ENCODE measurements at places on chromosomes 1 and 21. TPM values are rescaled to one million over a fixed set of nuclear protein-coding genes. Genes with fewer than 3 reads are reported as not detected.
A peak's percentile ranks its signal among the peaks of the same experiment; 100 is the strongest.

DNA sequence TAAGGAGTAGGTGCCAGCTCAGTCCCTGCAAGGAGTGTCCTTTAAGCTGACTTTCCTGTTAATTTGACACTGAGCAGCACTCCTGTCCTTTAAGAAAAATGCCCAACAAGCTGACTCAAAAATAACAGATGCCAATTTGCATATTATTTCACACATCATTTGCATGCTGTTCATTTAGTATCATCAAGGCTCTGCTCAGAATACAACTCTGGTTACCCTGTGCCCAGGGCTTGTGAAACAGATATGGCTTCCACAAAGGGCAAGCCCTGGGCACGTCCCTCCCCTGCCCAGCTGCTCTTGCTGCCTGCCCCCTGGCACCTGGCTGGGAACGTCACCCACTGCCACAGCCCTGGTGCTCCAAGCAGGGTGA, 10.3 kb downstream of the KCNN3 start:
- no peak for DNase-seq

DNA sequence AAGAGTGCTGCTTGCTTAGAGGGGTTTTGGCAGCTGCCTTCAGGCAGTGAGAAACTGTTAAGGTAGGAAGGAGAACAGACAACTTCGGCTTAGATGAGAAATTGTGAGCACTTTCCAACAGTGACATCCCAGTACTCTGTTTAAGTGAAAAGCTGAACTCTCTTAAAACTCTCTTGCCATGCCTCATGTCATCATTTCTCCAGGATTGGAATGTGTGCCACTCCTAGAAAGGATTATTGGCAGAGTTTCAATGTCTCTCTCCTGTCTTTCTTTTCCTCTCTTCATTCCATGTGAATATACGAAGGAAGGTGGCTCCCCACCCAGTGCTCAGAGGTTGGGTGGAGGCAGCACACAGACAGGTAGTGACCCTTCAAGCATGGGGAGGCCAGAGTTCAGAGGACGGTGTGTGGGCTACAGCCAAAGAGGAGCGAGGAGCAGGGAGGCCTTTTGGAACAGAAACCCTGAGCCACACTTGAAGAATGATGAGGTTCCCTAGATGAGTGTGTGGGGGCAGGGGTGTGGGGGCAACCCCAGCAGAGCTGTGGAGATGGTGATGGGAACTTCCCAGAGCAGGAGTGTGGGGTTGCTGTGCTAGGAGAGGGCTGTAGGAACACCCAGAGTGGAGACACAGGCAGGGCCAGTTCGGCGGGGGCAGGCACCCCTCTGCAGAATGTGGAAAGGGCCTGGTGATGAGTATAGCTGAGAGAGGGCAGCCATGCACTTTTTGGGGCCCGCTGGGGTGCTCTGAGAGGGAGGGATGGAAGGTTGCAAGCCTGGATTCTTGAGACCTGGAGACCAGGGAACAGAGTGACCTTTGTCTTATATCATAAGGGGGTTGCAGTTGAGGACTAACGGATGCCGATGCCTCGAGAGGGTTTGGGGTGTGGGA, 58.8 kb downstream of the GALNT2 start:
- DNase-seq: no peak

DNA sequence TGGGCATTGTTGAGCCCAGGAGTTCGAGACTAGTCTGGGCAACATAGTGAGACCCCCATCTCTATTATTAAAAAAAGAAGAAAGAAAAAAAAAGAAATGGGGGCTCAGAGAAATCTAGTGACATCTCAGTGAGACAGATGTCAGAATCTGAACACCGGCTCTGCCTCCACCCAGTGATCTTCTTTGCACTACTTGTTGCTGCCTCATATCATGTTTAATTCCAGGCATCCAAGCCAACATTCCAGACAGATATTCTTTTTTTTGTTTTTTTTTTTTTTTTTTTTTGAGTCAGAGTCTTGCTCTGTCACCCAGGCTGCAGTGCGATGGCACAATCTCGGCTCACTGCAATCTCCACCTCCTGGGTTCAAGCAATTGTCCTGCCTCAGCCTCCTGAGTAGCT, 5.0 kb upstream of the ARL8A start:
- DNase-seq: no peak

- no peak for DNase-seq
These were observed 121.7 kb downstream of the FGGY start for GRCh38 chr1:59418363-59419144.

DNA sequence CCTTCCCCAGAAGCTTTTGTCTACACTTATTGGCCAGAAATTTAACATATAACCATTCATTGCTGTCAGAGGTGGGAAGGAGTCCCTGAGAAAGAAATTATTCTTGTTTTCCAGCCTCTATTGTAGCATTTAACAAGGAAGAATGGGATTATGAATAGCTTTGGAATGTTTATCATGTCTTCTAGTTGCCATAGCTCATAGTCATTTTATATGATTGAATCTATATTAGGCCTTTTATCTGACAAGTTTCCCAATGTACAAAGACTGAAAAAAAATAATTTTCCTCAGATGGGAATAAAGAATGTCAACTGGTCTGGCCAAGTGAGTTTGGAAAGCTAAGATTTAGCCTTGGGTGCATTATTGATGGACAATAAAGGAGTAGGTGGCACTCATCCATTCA, 28.3 kb downstream of the PTPRC start:
- no peak for DNase-seq

- DNase-seq: no peak
These were observed 1684.4 kb upstream of the B3GALT2 start for GRCh38 chr1:194870860-194871259.

DNA sequence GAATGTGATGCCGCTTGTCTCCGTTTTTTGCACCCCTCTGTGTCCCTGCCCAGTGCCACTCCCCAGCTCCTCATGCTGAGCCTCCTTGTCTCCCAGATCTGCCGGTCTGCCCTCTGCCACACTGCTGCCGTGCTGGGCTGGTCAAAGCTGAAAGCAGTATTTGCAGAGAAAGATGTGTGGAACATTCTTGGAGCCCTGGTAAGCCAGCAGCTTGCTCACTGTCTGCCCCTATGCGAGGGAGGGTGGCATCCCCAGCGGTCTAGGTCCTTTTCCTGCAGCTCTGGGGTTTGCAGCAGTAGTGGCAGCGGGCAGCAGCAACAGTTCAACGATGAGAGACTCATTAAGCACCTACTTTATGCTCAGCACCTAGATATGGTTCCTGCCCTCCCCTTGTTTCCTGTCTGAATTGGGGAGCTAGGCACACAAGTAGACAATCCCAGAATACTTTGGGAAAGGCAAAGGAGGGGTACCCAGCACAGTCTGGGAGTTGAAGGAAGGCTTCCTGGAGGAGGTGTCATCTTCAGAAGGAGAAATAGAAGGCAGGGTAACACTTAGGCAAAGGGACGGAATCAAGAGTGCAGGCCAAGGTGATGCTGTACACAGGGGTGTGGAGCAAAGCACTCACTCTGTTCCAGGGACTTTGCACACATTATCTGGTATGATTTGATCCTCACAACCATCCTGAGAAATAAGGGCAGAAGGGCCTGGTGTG, 63.1 kb downstream of the KIF21B start:
- DNase-seq: no peak

GRCh38 chr1:16386454-16387113, 19.5 kb downstream of the SZRD1 start:
- DNase-seq: peak; percentile 79

The TACSTD2 gene
- not detected for total RNA-seq

The AADACL4 gene
- total RNA-seq: not detected

The C1QTNF12 gene
- total RNA-seq: 0.21 TPM

- DNase-seq: no peak
These were observed 101.9 kb downstream of the PRDM2 start for GRCh38 chr1:13801655-13802486.

DNA sequence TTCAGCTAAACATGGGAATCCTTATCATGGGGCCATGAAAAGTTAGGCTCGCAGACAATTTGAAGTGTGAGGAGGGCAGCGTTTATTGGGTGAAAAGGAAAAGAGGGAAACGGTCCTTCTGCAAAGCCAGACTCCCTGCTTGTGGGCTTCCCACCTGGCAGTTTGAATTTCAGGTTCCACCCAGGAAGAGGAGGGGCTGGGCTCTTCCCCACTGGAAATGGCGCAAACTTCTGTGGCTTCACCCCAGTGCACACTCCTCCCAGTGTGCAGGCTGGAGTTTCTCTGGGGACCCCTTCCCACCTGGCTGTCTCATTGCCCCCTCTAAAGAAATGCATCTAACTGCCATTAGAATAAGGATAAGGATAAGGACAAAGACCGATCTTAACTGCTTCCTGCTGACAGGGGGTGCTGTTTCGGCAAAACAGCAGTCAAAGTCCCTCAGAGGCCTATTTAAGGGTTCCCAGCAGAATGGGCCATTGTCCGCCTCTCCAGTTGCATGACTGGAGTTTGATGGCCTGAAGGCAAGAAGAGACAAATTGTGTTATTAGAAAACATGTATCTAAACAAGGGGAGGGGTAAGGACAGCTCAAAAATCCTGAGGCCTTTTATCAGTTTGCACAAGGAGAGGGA, 20.4 kb downstream of the AIM2 start:
- DNase-seq: peak; percentile 30

DNA sequence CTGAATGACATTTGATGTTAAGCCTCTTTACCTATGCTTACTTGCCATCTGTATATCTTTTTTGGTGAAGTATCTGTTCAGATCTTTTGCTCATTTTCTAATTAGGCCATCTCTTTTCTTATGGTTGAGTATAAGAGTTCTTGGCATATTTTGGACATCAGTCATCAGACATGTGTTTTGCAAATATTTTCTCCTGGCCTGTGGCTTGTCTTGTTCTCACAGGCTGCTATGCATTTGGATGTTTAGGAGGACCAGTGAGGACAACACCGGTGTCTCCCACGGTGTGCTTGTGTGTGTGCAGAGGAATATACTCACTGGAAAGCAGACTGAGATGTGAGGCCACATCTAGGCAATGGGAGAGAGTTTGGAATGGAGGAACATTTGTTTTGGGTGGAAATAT, 87.1 kb upstream of the LYST start:
- no peak for DNase-seq

- DNase-seq: no peak
These were observed 115.9 kb upstream of the IVNS1ABP start for GRCh38 chr1:185432948-185433347.

The MCM3AP gene
- 41.7 TPM for total RNA-seq

GRCh38 chr1:57550092-57550491, 126.2 kb upstream of the DAB1 start:
- DNase-seq: no peak

The KIRREL1 gene
- 35.2 TPM for total RNA-seq

GRCh38 chr1:110150330-110151174, at the start of gene SLC6A17:
Gene SLC6A17, plus strand, starts transcription at chr1:110150494. Its CDS starts 16,436 bp downstream, at chr1:110166930.
- no peak for DNase-seq

The VWA5B1 gene
- not detected for total RNA-seq

DNA sequence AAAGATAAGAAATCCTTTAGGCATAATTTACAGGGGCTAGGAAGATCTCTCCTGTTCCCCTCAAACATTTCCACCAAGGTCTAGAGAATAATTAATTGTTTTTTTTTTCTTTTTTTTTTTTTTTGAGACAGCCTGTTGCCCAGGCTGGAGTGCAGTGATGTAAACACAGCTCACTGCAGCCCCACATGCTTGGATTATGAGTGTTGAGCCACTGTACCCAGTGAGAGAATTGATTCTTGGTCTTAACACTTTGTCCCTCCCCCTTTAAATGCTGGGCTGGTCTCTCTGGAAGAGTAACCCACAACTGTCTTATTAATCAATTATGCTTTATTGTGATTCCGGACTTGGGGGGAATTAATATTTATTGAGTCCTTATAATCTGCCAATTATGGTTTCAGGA, 33.4 kb downstream of the ATF3 start:
- DNase-seq: no peak

The LYPD8 gene
- 5.1 TPM for total RNA-seq

DNA sequence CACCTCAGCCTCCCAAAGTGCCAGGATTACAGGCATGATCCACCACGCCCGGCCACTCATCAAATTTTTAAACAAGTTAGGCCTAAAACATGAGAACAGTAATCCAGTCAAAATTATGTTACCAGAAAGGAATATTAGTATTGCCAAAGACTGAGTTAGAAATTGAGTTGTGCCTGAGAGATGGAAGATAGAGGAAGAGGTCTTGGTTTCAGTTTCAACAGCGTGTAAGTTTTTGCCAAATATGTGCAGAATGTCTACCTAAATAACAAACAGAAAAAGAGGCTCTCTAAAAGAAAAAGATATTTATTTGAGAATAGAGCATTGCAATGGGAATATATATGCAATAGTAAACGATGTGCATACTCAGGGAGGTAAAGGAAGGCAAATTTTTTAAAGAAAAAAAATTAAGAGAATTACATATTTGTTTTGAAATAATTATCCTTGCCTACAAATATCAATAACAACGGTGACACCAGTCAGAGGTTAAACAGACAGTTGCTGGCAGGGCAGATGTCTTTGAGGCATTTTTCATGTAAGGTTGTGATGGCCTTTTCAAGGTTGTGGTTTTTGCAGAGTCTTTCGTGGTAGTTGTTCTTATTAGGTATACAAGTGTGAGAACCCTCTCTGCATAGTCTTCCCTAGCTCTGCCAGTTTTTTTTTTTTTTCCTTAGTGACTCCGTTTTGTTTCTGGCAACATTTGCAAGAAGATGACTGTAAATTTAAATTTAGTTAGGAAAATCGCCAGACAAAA, 2.2 kb upstream of the CD1B start:
- DNase-seq: no peak

- DNase-seq: no peak
These were observed 3.7 kb downstream of the PFKL start for GRCh38 chr21:44303490-44303981.

GRCh38 chr1:234647245-234647644, 37.3 kb upstream of the IRF2BP2 start:
- no peak for DNase-seq

- DNase-seq: no peak
These were observed 3.2 kb upstream of the TAL1 start for GRCh38 chr1:47235241-47235681.

The L1TD1 gene
- total RNA-seq: not detected

The PITHD1 gene
- 51.4 TPM for total RNA-seq

- peak; percentile 69 for DNase-seq
These were observed 218.7 kb upstream of the COA6 start for GRCh38 chr1:234154320-234155251.

- no peak for DNase-seq
These were observed 26.5 kb downstream of the RIPPLY3 start for GRCh38 chr21:37032877-37033471.

DNA sequence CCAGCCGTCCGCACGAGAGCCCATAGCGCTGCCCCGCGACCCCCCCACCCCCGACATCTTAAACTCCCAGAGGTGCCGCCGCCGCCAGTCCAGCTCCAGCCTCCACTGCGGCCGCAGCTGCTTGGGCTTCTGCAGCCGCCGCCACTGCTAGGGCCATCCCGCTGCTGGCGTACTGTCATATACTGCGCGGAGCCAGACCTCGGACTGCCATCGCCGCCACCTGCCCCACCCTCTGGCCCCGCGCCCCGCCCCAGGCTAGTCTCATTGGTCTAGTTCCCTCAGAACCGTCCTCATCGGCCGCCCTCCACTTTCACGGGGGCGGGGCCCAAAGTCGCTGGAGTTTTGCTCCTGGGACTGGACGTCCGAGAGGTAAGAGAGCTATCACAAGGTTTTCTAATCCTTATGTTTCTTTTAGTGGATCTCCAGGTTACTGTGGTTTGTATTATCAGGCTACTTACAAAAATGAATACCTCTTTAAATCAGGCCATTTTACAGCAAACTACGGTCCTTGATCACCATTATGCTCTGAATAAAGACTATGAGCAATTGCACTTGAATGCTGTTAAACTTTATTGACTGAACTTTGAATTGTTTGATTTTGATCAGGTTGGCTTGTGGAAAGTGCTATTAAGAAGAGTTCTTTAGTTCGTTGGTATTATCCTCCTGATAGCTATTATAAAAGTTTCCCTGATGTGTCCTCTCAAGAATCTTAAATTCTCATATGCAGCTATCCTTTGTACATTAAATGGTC, 2.8 kb upstream of the CD1D start:
- peak; percentile 77 for DNase-seq
